ENCODE measurements at places on chromosomes 11 and 22.
A peak's percentile ranks its signal among the peaks of the same experiment; 100 is the strongest.

GRCh38 chr11:107928767-107929507 is 689 bp downstream of the RAB39A start:
- peak; percentile 21 for DNase-seq

DNA sequence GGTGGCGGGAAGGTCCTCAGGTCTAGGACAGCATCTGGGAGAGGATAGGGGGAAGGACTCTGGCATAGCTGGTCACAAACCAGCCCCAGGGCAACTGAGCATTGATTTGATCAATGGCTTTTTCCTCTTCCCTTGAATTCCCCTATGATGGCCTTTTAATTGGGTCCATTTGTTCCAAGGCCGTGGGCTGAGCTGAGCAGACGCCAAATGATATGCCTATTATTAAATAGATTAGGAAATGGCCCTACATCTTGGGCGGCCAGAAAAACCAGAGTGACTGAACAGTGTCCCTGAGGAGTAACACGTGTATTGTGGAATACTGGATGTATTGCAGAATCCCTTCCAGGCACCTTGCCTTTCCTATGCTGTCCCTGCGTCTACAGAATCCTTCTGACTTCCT is 26.7 kb upstream of the P2RY6 start:
- DNase-seq = no peak

GRCh38 chr11:68418648-68419047 is 41.9 kb upstream of the PPP6R3 start:
- DNase-seq = no peak

GRCh38 chr11:561148-562003 is 606 bp downstream of the RASSF7 start:
- no peak for DNase-seq

GRCh38 chr22:20423906-20424551 is 13.6 kb downstream of the SCARF2 start:
- no peak for DNase-seq

- no peak for DNase-seq
These were observed 22.0 kb downstream of the ARAP1 start for GRCh38 chr11:72730243-72730642.

DNA sequence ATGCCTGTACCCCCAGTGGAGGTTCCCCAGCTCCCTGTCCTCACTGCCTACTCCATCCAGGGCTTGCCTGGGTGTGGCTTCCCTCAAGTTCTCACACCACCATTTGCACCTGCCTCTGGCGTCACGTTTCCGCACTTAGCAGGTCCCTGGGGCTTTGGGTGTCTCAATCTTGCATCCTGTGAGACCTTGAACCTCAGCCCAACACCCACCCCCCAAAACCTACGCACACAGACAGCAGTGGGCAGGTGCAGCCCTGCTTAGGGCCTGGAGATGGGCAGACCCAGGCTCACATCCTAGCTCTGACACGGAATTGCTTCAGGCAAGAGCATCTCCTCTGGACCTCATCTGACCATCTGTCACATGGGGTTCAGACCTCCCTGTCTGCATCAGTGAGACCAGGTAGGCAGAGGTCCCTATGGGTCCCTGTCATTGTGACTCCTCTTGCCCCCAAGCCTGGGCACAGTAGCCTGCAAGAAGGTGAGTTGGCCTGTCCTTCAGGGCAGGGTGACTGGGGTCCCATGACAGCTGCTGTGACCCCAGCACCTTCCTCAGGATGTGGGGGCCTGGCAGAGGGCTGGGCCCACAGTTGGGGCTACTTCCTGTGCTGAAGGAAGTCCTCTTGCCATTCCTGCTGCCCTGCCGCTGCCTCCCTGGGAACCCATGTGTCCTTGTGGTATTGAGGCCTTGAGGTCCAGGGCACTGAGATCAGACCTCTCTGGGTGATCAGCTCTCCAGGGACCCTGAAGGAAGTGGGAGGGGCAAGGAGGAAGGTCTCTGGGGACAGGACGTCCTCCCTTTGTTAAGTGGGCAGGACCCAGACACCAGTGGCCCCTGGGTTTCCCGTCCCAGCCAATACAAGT is 2.0 kb downstream of the SIPA1 start:
- DNase-seq = peak; percentile 88

GRCh38 chr22:46697811-46698515 is 40.1 kb downstream of the CERK start:
- DNase-seq = no peak

DNA sequence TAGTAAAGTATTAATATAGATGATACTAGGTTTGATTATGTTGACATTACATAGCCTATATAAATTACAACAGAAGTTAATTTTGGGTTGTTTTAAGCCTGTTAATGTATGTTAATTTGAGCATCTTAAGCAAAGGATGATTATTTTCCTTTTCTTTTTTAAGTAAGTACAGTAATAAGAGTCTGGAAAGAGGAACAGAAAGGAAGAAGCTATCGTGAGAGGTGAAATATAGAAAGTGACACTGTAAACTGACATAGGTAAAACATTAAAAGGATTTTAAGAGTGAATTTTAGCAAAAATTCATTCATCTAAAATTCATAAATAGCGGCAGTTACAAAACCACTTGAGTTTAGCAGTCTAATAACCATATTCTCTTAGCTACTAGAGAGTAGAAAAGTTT is 45.5 kb downstream of the FAR1 start:
- DNase-seq = no peak

- no peak for DNase-seq
These were observed 468.5 kb upstream of the FAT3 start for GRCh38 chr11:91755951-91756707.

- peak; percentile 52 for DNase-seq
These were observed 10.2 kb downstream of the GRAP2 start for GRCh38 chr22:39910876-39911613.

- no peak for DNase-seq
These were observed 395.9 kb upstream of the CADM1 start for GRCh38 chr11:115900111-115900510.

DNA sequence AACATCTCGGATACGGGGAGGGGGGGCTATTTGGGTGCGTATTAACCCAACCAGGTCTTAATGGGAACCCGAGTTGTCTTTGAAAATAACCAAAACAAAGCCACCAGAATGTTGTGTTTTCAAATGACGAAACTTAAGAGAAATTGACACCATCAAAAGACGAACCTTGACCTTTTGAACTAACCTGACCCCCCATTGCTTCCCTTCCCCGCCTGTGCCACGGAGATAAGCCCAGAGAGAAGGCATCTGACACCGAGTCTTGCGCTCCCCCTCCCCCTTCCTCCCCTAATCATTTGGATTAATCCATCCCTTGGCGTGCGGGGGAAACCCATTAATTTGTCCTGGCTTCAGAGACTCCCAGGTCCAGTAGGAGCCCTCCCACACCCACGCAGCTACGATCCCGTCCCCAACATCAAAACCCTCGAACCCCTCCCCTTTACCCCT is 4.5 kb upstream of the GCAT start:
- DNase-seq = no peak

DNA sequence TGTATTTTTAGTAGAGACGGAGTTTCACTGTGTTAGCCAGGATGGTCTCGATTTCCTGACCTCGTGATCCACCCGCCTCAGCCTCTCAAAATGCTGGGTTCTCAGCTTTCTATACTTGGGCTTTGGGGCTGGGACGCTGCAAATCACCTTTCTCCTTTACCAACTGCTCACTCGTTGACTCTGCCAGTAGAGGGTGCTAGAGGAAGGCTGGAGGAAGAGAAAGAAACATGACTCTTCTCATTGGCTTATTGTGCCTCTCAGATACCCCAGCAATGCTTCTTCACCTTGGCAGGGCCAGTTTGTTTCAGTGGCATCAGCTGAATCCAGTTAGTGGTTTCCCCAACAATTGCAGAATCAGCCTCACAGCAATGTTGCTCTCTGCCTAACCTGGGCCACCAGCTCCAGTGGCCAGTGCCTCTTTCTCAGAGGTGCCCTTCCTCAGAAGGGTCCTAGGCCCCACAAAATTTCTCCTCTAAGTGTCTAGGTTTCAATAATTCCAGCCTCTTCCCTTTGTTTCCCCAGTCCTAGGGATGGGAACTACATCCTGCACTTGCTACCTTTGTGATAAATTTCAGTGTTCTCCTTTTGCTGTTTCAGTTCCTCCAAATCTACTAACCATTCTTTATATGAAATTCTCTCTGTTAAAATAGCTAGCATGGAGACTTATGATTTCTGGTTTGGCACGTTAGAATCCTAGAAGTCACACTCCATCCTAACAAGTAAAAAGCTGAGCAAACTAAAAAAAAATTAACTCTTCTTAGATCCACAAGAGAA is 71.5 kb upstream of the VSTM5 start:
- peak; percentile 47 for DNase-seq

GRCh38 chr11:33542921-33543320 is 157.7 kb downstream of the C11orf91 start:
- peak; percentile 41 for DNase-seq

DNA sequence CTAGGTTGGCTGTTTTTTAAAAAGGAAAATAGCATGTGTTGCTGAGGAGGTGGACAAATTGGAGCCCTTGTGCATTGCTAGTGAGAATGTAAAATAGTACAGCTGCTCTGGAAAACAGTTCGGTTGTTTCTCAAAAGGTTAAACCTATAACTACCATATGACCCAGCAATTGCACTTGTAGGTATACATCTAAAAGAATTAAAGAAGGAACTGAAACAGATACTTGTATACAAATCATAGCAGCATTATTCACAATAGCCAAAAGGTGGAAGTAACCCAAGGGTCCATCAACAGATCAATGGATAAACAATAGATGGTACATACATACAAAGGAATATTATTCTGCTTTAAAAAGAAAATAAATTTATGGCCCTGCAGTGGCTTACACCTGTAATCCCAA is 111.4 kb downstream of the CSTPP1 start:
- DNase-seq = no peak

- DNase-seq = no peak
These were observed 955.5 kb upstream of the CHORDC1 start for GRCh38 chr11:91178366-91178765.

Data from activated CD8-positive, alpha-beta T cell treated with anti-CD3 and anti-CD28 coated beads, Interleukin-2, amount 10 ng/mL, durations not matched to agents 7 days and 5 days (primary cell).